ENCODE measurements at places on chromosomes 16 and 17. TPM values are rescaled to one million over a fixed set of nuclear protein-coding genes. Genes with fewer than 3 reads are reported as not detected.

Gene KRT20
- not detected for total RNA-seq

Gene CCL8
- not detected for total RNA-seq

Gene MYH11
- total RNA-seq: 57.8 TPM

Gene CNP
- 79.4 TPM for total RNA-seq

Gene RAB37
- total RNA-seq: not detected

Gene PLLP
- total RNA-seq: 0.02 TPM

Gene AIPL1
- total RNA-seq: not detected

Gene KRTAP4-12
- total RNA-seq: not detected

Gene OR1F1
- total RNA-seq: not detected

Gene AOC2
- total RNA-seq: 1.4 TPM

Gene KRT25
- not detected for total RNA-seq

Gene DBNDD1
- 2.8 TPM for total RNA-seq

Gene ASPHD1
- 2.9 TPM for total RNA-seq

Gene PLCG2
- 0.94 TPM for total RNA-seq

Gene HOXB6
- not detected for total RNA-seq

Gene PPP1R1B
- total RNA-seq: 0.75 TPM

Gene OTOP2
- not detected for total RNA-seq

Gene TNFRSF17
- not detected for total RNA-seq

Gene HP
- not detected for total RNA-seq

Gene TMC7
- total RNA-seq: 1.6 TPM

Gene CLEC18A
- 3.5 TPM for total RNA-seq

Gene SLC12A4
- total RNA-seq: 138 TPM

Gene WNT3
- 4.9 TPM for total RNA-seq

Gene TMEM238L
- not detected for total RNA-seq

Gene GOSR2
- 77.7 TPM for total RNA-seq

Gene TBC1D3G
- not detected for total RNA-seq

Gene TVP23A
- not detected for total RNA-seq

Gene RAC3
- 32.7 TPM for total RNA-seq

Gene TP53TG3C
- total RNA-seq: not detected

Gene KRT28
- not detected for total RNA-seq
